ENCODE measurements at places on chromosomes 4 and X.
A peak's percentile ranks its signal among the peaks of the same experiment; 100 is the strongest.

GRCh38 chr4:176690716-176691115 lies 102.0 kb downstream of the VEGFC start:
- DNase-seq: no peak

DNA sequence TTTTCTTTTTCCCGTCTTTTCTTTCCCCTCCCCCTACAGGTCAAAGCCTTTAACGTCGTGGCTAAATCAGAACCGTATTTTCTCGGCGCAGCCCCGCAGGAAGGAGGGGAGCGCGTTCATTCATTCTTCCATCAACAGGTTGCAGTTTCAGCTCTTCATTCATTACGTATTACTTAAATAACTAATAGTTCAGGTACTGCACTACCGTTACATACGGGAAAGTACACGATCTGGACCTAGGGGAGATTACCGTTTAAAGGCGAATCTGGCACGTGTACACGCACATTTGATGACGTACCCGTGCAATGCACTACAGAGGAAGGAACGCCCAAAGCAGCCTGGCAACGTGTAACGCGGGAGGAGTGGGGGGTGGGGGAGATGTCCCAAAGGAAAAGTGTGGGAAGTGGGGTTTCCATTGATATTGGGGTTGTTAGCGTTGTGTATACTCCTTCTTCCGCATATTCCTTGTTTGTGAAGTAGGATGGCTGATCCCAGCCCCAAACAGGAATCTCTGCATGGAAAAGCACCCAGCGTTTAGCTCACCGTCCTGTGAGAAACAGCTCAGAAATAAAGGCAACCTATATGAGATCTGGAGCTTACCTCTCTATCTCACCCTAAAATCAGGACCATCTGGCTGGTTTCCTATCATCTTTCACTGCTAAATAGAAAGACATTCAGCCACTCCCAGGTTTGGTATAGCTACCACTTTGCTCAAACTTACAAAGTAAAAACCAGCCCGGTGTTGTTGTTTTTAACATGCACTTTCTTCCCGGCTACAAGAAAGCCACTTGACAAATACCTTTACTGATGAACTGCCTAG lies 585 bp upstream of the SEC24D start:
- peak; percentile 14 for DNase-seq

- DNase-seq: peak; percentile 42
Measured at GRCh38 chrX:8743126-8743732, 11.3 kb upstream of the ANOS1 start.

GRCh38 chr4:154376486-154376885 lies 115.1 kb downstream of the DCHS2 start:
- no peak for DNase-seq

DNA sequence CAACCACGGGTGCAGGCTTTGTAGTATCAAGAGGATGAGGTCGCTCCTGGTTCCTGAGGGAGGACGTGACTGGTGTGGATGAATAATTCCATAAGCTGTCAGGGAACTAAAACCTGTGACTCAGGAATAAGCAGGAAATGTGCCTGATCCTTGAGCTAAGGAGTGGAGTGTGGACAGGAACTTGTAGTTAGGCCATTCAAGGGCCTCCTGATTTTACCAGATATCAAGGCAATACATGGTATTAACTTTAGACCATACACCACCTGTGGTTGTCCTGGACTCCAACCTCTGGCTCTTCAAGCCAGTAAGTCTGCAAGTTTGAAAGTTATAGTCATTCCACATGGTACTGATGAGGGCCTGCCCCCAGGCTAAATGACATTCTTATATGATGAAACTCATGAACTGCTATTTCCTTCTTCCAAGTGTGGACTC lies 12.1 kb upstream of the ING2 start:
- no peak for DNase-seq

- DNase-seq: no peak
Measured at GRCh38 chr4:52983563-52984303, 121.6 kb downstream of the RASL11B start.

GRCh38 chr4:21778702-21779101 lies 169.9 kb downstream of the KCNIP4 start:
- DNase-seq: no peak

GRCh38 chrX:10697616-10698317 lies 77.4 kb upstream of the MID1 start:
- no peak for DNase-seq

DNA sequence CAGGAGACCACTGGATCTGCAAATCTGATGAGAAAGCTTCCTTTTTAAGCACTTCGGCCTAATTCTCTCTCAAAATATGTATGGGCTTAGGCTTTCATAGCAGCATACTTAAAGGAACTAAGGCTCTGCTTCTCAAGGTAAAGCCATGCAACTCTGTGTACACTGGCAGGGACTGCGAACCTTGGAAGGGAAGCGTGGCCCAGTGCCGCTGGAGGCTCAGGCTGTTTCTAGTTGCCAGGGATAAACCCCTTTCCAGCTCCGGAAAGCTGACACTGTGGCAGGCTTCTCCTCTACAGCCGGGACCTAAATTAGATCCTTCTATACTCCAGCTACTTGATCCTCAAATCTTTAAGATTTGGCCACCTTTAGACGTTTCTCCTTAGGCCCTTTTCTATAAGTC lies 1091.3 kb upstream of the TENM3 start:
- DNase-seq: no peak

DNA sequence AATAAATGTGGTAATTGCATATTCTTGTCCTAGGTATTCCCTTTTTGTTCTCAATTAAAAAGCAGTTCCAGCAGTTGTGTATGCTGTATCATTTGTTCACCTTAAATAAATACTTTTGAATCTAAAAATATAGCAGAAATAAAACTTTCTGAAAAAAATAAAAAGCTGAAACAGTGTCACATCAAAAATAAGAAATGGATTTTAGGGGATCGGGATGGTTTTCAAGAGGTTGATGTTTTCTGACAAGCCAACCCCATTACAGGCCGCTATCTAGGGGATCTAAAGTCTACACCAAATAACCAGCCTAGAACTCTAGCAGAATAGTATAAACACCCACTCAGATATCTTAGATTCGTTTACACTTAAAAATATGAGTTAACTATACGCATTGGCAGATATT lies 95.4 kb upstream of the MAML3 start:
- no peak for DNase-seq

DNA sequence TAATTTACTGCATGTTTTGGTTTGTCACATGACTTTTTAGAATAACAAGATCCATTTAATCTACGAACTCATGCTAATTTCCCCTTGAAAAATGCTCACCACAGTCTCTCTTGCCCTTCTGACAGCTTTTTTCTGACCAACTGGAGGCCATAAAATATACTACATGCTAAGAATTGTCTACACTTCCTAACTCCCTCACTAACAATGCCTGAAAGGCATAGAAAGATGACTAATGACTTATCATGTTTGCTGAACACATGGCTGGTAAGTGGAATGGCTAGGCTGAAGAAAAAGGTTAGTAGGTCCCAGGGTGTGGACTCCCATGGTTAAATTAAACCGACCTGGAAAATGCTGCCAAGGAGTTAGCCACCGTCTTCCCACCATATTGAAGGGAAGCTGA lies 309.9 kb downstream of the SPOCK3 start:
- DNase-seq: no peak
